ENCODE measurements at places on chromosomes 13 and 19.

- DNase-seq: peak; percentile 47
Observed at GRCh38 chr13:62747629-62748028, 1332.0 kb upstream of the PCDH20 start.

DNA sequence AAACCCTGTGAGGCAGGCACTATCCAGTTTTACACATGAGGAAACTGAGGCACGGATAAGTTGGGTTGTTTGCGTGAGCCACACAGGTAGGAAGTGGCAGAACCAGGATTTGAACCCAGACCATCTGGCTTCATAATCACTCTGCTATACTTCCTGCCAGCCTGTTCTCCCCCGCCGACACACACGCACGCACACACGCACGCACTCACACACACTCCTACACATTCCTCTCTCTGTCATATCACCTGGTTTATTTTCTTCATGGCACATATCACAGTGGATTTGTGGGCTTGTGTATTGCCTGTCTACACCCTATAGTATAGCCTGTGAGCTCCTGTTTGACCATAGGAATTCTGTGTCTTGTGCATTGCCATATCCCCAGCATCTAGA lies 140.0 kb downstream of the SIPA1L3 start:
- no peak for DNase-seq

- DNase-seq: peak; percentile 68
Observed at GRCh38 chr19:40282920-40283319, 2.2 kb downstream of the AKT2 start.

DNA sequence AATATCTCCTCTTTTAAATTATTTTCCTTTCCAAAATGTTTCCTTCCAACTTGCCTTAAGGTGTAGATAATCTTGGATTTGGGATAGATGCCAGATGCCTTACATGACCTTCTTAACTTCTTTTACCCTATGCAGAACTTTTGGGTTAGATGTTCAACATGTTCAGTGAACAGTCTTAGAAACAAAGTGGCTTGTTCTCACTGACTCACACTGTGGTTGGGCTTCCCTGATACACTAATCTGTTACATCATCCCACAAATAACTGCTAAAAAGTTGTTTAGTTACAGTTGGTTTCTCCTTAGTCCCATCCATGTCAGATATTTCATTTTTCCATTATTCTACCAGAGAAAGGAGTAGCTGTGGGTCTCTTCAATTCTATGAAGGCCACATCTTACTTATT lies 2638.2 kb downstream of the PCDH9 start:
- DNase-seq: peak; percentile 14

- DNase-seq: no peak
Observed at GRCh38 chr19:24046550-24046949, 40.4 kb upstream of the ZNF254 start.

GRCh38 chr13:38283346-38283745 lies 66.3 kb upstream of the UFM1 start:
- DNase-seq: no peak

DNA sequence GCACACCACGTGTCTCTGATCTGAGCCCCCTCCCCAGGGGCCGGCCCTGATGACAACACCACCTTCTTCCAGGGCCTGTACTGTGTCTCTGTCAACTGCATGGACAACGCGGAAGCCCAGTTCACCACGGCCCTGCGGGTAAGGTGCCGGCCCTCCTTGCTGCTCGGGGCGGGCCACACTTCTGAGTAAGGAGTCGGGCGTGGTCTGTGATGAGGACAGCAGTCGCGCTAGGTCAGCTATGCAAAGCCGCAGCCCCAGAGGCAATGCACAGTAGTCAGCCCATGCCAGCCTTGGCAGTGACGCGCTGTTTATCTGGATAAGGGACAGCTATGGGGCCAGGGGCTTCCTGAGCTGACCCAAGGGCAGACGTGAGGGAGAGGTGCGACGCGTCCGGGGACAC lies 24.6 kb downstream of the MAU2 start:
- DNase-seq: no peak

- DNase-seq: no peak
Observed at GRCh38 chr19:53892981-53893325, 11.0 kb downstream of the PRKCG start.

DNA sequence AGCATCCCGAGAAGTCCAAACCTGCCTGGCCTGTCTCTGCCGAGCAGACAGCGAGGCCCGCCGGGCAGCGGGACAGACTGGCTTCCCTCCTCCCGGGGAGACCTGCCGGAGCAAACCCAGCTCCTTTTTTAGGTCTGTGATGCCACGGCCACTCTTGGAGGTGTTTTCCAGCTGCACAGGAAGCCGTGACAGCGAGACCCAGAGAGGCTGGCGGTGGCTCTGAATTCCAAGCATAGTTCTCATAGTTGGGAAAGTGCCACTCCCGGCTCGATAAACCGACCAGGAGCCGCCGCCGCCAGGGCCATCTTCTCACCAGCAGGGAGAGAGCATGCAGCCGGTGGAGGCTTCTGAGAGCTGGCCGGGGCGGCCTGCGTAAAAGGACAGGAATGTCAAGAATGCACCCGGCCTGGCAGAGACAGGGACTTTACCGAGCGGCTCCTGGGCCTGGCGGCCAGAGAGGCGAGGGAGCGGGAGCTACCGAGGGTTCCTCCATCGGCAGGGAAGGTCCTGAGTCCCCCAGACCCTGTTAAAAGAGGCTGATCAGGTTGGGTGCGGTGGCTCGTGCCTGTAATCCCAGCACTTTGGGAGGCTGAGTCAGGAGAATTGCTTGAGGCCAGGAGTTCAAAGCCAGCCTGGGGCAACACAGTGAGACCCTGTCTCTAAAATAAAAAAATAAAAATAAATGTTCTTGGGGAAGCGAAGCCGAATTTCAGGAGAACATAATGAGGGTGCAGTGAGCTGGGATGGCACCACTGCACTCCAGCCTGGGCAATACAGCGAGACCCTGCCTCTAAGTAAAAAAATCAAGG lies 64.9 kb downstream of the GADD45B start:
- peak; percentile 97 for DNase-seq

Data from foreskin fibroblast (primary cell).